ENCODE measurements at places on chromosomes 13 and 19. TPM values are rescaled to one million over a fixed set of nuclear protein-coding genes. Genes with fewer than 3 reads are reported as not detected.
A peak's percentile ranks its signal among the peaks of the same experiment; 100 is the strongest.

DNA sequence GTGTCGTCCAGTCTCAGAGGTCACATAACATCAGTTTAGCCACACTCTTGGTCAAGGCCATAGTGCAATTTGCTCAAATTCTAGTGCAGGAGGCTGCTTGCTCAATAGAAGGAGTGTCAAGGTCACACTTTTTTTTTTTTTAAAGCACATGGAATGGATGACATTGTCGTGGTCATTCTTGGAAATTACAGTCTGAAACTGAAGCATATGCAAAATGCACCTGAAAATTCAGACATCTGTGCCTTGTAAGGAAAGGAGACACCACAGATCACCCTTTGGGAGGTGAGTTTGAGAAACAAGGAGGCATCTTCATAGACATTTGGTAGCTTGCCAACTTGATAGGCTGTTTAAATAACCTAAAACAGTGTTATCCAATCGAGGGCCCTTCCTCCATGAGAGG is 98.3 kb upstream of the ANKRD10 start:
- no peak overlapping the region for H3K4me3 ChIP-seq
- peaks cover 29% of the 10 kb centered on the region for H3K4me1 ChIP-seq
- H3K36me3 ChIP-seq, result no peaks in the 10 kb centered on the region
- H3K27ac ChIP-seq, result peak overlapping the region; percentile 34
- DNase-seq, result no peak
- peaks cover 14% of the 10 kb centered on the region for H3K27me3 ChIP-seq

- H3K27me3 ChIP-seq, result no peaks in the 10 kb centered on the region
- no peak overlapping the region for H3K4me3 ChIP-seq
- H3K36me3 ChIP-seq, result peaks cover 30% of the 10 kb centered on the region
- H3K27ac ChIP-seq, result no peak overlapping the region
- H3K4me1 ChIP-seq, result peaks cover 7% of the 10 kb centered on the region
Measured at GRCh38 chr13:95723438-95723837, 46.5 kb downstream of the DNAJC3 start.

DNA sequence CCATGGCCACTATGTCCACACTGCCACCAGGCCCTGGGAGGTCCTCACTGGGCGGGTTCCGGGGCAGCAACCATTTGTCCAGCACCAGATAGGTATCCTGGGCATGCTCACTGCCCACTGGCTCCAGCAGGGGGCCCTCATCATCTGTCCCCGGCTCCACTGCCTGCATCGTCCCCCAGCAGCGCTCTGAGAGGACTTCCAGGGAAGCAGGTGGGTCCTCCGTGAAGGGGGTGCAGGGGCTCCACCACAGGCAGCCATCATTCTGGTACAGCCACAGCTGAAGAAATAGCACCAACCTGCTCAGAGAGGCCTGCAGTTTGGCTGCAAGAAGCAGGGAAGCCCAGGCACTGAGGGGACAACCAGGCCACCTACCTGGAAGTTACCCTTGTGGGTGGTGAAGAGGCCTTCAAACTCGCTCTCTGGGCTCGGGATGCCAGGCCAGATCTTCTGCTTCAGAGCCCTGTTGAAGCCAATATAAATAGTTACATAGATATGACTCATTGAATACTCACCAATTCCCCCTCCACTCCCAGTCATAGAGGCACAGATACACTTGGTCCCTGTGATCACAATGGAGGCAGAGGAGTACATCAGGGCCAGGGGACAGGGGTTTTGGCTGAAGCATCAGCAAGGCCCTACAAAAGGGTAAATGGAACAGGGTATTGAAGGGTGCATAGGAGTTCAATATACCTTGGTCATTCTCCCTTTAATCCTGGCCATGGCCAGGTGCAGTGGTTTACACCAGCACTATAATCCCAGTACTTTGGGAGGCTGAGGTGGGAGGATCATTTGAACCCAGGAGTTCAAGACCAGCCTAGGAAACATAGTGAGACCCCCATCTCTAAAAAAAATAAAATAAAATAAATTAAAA is 4.1 kb downstream of the SWSAP1 start:
- H3K27ac ChIP-seq, result peak overlapping the region; percentile 39
- no peak overlapping the region for H3K4me3 ChIP-seq
- peaks cover 23% of the 10 kb centered on the region for H3K36me3 ChIP-seq
- H3K27me3 ChIP-seq, result peaks cover 5% of the 10 kb centered on the region
- no peak for DNase-seq

GRCh38 chr19:48745208-48745995 is 1.3 kb downstream of the IZUMO1 start:
- peak; percentile 68 for DNase-seq
- no peaks in the 10 kb centered on the region for H3K36me3 ChIP-seq
- no peak overlapping the region for H3K27ac ChIP-seq
- peaks cover 21% of the 10 kb centered on the region for H3K4me1 ChIP-seq

DNA sequence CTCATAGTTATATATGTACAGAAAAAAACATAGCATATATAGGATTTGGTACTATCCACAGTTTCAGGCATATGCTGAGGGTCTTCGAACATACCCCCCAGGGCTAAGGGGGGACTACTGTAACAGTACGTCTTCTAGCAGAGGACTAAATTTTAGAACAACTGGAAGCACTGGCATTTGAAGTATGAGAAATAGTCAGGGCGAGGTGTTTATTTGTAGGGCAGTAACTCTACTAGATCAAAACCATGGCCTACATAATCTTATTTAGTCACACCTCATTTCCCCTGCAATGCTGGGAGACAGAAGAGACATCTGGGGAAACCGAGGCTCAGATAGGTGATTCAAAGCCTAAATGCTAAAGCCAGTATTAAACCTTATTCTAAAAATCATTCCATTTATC is 245.6 kb downstream of the DCT start:
- H3K27ac ChIP-seq, result no peak overlapping the region
- H3K27me3 ChIP-seq, result no peaks in the 10 kb centered on the region
- peaks cover 19% of the 10 kb centered on the region for H3K4me1 ChIP-seq
- DNase-seq, result no peak
- no peak overlapping the region for H3K4me3 ChIP-seq

DNA sequence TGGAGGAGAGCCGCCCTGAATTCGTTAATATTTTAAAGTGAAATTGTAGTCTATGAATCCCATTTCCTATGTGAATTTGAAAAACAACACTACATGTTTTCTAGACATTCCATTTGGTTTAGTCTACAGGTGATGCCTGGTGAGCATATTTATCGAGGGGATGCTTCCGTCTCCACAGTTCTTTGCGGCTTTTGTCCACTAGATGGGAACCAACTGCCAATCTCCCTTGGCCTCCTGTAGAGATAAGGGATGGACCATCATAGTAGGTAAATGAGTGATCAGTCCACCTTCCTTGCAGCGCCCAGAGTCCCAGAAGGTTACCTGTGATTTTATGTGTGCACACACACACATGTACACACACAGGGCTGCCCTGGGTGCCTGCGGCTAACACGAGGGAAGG is 289.8 kb upstream of the SOX21 start:
- DNase-seq, result no peak
- no peak overlapping the region for H3K27ac ChIP-seq
- H3K4me3 ChIP-seq, result no peak overlapping the region
- H3K4me1 ChIP-seq, result no peaks in the 10 kb centered on the region

GRCh38 chr19:13013649-13014048 is 18.4 kb downstream of the NFIX start:
- H3K36me3 ChIP-seq, result peaks cover 2% of the 10 kb centered on the region
- no peak overlapping the region for H3K27ac ChIP-seq
- no peak for DNase-seq
- H3K4me1 ChIP-seq, result peaks cover 21% of the 10 kb centered on the region
- peaks cover 81% of the 10 kb centered on the region for H3K27me3 ChIP-seq

- no peaks in the 10 kb centered on the region for H3K27me3 ChIP-seq
- peaks cover 63% of the 10 kb centered on the region for H3K4me1 ChIP-seq
- H3K4me3 ChIP-seq, result peak overlapping the region; percentile 85
- H3K36me3 ChIP-seq, result peaks cover 76% of the 10 kb centered on the region
Measured at GRCh38 chr19:4914736-4915501, 5.6 kb downstream of the UHRF1 start.

DNA sequence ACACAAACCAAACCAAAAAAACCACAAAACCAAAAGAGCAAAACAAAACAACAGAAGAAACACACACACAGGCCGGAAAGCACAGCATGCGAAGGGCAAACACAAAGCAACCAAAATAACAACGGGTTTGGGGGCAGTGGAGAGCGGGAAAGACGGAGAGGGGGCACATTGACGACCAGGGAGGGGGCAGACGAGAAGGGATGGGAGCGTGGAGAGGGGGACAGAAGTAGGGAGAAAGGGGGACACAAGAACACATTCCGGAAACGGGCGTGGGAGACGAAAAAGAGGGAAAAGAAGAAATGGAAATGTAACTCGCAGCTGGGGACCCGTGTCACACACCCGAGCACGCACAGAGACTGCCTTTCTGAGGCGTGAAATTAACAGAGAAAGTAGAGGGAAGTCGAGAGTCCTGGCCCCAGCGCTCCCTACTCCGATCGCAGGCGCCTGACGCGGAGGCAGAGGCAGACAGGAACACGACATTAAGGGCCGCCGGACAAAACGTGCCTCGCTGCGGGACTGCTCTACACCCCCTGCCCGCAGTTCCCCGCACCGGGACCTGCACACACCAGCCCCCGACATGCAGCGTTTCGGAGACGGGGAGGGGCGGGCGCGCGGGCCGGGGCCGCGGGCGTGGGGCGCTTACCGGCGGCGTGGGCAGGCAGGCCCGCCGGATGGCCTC is 652 bp downstream of the POU4F1 start:
- peaks cover 82% of the 10 kb centered on the region for H3K27me3 ChIP-seq
- peak overlapping the region; percentile 69 for H3K27ac ChIP-seq
- H3K4me3 ChIP-seq, result peak overlapping the region; percentile 62
- peaks cover 7% of the 10 kb centered on the region for H3K36me3 ChIP-seq
- no peak for DNase-seq
- peaks cover 40% of the 10 kb centered on the region for H3K4me1 ChIP-seq

GRCh38 chr13:101449790-101450748 is 2.4 kb upstream of the ITGBL1 start:
- peaks cover 16% of the 10 kb centered on the region for H3K27me3 ChIP-seq
- DNase-seq, result no peak
- no peak overlapping the region for H3K27ac ChIP-seq
- H3K36me3 ChIP-seq, result no peaks in the 10 kb centered on the region
- no peaks in the 10 kb centered on the region for H3K4me1 ChIP-seq

DNA sequence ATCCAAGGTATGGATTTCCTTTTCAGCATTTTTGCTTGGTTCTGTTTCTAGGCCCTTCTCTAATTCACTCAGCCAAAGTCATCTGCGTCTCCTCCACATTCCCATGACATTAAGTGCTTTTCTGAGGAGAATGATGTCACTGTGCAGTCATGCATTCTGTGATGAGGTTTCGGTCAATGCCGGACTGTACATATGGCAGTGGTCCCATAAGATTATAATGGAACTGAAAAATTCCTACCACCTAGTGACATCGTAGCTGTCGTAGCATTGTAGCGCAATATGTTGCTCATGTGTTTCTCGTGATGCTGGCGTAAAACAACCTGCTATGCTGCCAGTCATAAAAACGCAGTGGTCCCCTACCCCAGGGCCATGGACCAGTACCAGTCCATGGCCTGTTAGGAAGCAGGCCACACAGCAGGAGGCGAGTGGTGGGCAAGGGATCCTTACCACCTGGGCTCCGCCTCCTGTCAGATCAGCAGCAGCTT is 63.4 kb upstream of the TNFRSF19 start:
- H3K27ac ChIP-seq, result no peak overlapping the region
- no peak for DNase-seq
- no peaks in the 10 kb centered on the region for H3K27me3 ChIP-seq
- no peak overlapping the region for H3K4me3 ChIP-seq
- no peaks in the 10 kb centered on the region for H3K36me3 ChIP-seq

DNA sequence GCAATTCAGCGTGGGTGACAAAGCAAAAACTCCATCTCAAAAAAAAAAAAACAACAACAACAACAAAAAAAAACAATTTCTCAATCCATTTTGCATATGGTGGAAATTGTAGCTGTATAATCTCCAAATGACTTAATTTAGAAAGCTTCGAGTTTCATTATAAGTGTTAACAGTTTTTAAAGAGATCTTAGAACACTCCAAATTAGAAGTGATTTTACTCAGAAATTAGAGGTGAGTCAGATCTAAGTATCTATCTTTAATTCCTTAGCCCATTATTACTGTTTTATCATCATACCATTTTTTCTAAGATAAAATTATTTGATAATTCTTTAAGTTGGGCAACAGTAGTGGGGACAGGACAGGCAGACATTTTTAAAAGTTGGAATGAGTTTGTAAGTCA is 60.5 kb downstream of the ZMYM2 start:
- H3K27me3 ChIP-seq, result no peaks in the 10 kb centered on the region
- H3K36me3 ChIP-seq, result peaks cover 59% of the 10 kb centered on the region
- no peak overlapping the region for H3K4me3 ChIP-seq
- peaks cover 10% of the 10 kb centered on the region for H3K4me1 ChIP-seq
- H3K27ac ChIP-seq, result no peak overlapping the region
- no peak for DNase-seq

- H3K36me3 ChIP-seq, result no peaks in the 10 kb centered on the region
- no peaks in the 10 kb centered on the region for H3K4me1 ChIP-seq
- H3K27ac ChIP-seq, result no peak overlapping the region
- H3K27me3 ChIP-seq, result no peaks in the 10 kb centered on the region
- DNase-seq, result no peak
Measured at GRCh38 chr13:85497652-85498051, 301.6 kb downstream of the SLITRK6 start.

DNA sequence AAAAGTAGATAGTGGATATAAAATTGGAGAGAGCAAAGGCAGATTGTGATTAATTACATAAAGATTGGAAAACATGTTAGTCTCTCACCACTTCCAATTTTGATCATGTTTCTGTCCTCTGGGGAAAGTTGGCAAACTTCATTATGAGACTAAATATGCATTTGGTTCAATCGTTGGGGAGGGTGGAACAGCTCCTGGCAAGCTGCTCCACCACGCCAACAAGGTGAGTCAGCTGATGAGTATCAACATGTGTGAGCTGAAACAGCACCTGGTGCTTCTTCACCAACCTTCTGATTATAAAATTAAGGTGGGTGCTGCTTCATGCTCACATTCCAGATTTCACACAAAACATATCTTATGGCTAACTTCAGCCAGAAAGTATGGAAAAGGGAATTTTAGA is 1784.6 kb downstream of the SLITRK5 start:
- no peaks in the 10 kb centered on the region for H3K36me3 ChIP-seq
- DNase-seq, result no peak
- H3K27me3 ChIP-seq, result no peaks in the 10 kb centered on the region
- no peak overlapping the region for H3K27ac ChIP-seq
- H3K4me1 ChIP-seq, result no peaks in the 10 kb centered on the region

GRCh38 chr13:48644951-48645350 is 8.8 kb upstream of the CYSLTR2 start:
- H3K36me3 ChIP-seq, result no peaks in the 10 kb centered on the region
- peaks cover 9% of the 10 kb centered on the region for H3K27me3 ChIP-seq
- DNase-seq, result no peak
- no peak overlapping the region for H3K4me3 ChIP-seq
- no peak overlapping the region for H3K27ac ChIP-seq
- H3K4me1 ChIP-seq, result no peaks in the 10 kb centered on the region

Gene JSRP1
- total RNA-seq, result not detected

Gene ZNF433
- total RNA-seq, result 0.95 TPM

Gene LILRA1
- total RNA-seq, result not detected

Gene ASPDH
- not detected for total RNA-seq

Gene APOE
- total RNA-seq, result 0.68 TPM

Gene ARRDC5
- total RNA-seq, result 0.55 TPM

Gene KLK1
- 0.47 TPM for total RNA-seq

Gene SLC25A41
- 0.18 TPM for total RNA-seq

Gene DIRAS1
- not detected for total RNA-seq

Gene SDHAF1
- total RNA-seq, result 21.4 TPM

Gene SIGLEC11
- not detected for total RNA-seq

Data from activated CD8-positive, alpha-beta T cell treated with anti-CD3 and anti-CD28 coated beads, Interleukin-2, amount 10 ng/mL, durations not matched to agents 7 days and 5 days (primary cell).